ENCODE measurements at places on chromosomes 4 and X.

- no peak for DNase-seq
These were observed 94.1 kb upstream of the BANK1 start for GRCh38 chr4:101696276-101697010.

- no peak for DNase-seq
These were observed 48.1 kb upstream of the TSPAN7 start for GRCh38 chrX:38513112-38513742.

- peak; percentile 60 for DNase-seq
These were observed 88.5 kb upstream of the CBR4 start for GRCh38 chr4:169098532-169098931.

DNA sequence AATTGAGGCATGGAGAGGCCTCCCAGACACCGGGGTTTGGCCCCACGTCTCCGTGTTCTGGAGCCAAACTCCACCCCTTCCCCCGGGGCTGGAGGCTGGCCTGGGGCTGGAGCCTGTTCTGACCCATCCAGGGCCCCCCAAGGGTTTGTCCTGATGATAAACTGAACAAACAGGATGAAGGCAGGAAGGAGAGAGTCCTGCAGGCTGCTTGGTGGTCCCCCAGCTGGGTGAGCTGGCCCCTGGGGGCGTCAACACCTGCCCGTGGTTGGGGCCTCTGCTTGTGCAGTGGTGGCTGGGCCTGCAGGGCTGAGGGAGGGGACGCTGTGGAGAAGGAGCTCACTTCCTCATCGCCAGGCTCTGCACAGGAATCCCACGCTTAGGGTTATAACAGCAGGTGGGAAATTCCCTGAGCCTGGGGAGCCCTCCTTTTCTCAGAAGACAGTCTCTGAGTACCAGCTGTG is 2.3 kb downstream of the SH3TC1 start:
- DNase-seq = no peak

- no peak for DNase-seq
These were observed 62.4 kb downstream of the RPS6KA3 start for GRCh38 chrX:20204351-20204750.

DNA sequence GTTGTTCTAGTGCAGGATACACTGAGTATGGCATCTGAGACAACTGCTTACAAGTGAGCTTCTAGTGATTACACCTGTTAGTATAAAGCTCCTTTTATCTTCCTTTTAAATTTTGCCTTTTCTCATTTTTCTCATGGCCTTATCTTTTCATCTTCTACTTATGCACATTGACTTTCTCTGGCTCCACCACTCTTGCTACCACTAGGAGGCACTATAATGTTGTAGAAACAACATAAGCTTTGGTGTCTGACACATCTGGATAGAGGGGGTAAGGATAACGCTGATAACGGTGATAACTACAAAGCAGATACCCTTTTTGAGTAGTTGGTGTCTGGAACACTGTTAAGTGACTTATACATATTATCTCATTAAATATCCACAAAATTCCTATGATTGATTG is 187.4 kb upstream of the TEX13C start:
- no peak for DNase-seq

DNA sequence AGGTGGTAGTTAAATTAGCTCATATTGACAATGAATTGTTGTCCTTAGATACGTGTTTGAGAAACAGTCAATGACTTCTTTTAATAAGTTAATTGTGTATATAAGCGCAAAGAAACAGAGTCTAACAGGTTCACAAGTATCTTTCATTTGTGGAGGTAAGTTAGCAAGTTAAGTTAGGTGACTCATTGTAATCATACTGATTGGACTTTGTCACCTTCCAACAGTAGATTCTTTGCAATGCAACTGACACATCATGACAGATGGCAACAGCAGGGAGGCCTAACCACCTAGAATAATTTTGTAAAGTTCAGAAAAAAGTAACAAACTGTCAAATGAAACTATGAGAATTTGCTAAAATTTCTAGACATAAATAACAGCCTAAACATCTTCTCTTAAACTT is 207.6 kb upstream of the PITX2 start:
- no peak for DNase-seq

- DNase-seq = no peak
These were observed 17.9 kb upstream of the PPP2R3B start for GRCh38 chrX:404656-405055.

DNA sequence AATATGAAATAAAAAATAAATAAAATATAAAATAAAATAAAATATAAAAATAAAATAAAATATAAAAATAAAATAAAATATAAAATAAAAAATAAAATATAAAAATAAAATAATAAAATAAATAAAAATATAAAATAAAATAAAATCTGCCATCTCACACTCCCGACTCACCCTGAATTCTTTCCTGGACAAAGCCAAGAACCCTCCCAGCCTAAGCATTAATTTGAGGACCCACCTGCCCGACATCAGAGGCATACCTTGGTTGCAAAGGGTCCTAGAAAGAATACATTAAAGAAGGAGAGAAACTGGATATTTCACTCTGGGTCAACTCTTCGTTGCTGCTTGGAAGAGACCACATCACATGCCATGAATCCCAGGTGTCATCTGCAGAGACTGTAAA is 138.3 kb downstream of the CRLF2 start:
- no peak for DNase-seq

DNA sequence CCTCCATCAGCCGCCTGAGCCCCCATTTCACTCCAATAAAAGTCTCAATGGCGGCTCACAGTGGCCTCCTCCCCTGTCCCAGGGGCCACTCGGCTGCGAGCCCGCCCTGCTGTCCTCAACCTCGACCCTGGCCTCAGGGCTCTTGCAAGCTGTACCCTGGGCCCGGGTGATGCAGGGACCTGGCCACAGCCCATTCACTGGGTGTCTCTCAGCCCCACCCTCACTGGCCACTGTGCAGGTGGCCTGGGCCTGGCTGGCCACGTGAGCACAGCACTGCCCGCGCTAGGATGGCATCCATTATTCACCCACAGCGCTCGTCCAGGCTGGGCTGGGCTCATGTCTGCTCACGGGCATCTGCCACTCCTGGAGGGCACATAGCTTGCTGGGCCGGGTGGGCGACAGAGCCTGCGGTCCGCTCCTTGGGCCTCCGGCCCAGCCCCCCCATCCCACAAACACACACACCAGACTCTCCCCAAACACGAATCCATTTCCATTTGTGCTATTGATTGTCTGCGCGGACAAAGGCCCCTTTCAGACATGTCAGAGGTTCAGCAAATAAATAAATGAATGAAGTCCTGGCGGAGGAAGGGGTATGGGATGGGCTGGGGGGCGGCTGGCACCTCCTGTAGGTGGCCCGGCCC is 16.5 kb upstream of the FGFR3 start:
- DNase-seq = no peak

Data from kidney capillary endothelial cell (primary cell).